Suppressor macrophage treated with lipopolysaccharide for 4 hours (primary cell): ENCODE measurements at places on chromosomes 1 and 21.

GRCh38 chr21:36501589-36501892, 21.6 kb upstream of the CLDN14 start:
- no peak for DNase-seq

DNA sequence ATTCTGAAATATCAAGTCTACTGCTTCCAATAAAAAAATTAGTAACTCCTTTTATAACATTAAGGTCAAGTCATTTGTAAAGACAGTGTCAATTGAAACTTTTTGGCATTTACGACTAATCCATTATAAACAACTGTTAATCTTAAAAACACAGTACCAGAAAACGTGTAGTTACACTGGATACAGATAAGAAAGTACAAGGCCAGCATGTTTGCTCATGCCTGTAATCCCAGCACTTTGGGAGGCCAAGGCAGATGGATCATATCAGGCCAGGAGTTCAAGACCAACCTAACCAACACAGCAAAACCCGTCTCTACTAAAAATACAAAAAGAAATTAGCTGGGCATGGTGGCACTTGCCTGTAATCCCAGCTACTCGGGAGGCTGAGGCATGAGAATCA, 29.4 kb downstream of the DENND1B start:
- DNase-seq = no peak

DNA sequence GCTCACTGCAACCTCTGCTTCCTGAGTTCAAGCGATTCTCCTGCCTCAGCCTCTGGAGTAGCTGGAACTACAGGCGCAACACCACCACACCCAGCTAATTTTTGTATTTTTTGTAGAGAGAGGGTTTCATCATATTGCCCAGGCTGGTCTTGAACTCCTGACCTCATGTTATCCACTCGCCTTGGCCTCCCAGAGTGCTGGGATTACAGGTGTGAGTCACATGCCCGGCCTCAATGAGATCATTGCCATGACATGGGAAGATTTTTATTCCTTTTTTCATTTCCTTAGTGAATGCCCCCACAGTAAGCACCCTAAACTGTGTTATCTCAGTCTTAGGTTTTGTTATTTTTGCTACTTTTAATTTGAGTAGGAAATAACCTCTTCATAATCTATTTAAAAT, 977.9 kb downstream of the BRINP3 start:
- no peak for DNase-seq

DNA sequence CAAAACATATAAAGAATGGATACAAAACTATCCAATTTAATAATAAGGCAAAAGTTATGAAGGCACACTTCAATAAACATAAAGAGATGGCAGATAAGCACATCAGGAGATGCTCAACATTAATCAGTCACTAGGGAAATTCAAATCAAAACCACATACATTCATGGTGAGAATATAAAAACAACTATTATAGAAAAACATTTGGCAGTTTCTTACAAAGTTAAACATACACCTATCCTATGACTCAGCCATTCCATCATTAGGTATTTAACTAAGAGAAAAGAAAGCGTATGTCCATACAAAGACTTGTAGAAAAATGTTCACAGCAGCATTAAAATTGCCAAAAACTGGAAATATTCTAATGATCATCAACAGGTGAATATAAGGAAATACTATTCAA, 44.3 kb downstream of the KIFAP3 start:
- no peak for DNase-seq

DNA sequence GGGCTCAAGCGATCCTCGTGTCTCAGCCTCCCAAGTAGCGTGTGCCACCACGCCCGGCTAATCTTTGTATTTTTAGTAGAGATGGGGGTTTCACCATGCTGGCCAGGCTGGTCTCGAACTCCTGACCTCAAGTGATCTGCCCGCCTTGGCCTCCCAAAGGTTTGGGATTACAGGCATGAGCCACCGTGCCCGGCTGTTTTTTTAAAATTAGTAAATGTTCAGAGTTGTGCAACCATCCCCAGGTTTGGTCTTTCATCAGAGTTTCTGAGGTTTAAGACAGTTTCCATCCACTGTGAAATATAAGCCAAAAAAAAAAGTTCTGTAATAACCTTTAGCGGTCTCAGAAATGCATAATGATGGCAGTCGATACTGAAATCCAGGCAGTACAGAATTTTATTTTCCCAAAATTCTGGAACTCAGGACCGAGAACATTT, 550 bp upstream of the SYT11 start:
- DNase-seq = peak; percentile 62

- no peak for DNase-seq
These were observed 10.5 kb upstream of the SRP9 start for GRCh38 chr1:225766967-225767633.

DNA sequence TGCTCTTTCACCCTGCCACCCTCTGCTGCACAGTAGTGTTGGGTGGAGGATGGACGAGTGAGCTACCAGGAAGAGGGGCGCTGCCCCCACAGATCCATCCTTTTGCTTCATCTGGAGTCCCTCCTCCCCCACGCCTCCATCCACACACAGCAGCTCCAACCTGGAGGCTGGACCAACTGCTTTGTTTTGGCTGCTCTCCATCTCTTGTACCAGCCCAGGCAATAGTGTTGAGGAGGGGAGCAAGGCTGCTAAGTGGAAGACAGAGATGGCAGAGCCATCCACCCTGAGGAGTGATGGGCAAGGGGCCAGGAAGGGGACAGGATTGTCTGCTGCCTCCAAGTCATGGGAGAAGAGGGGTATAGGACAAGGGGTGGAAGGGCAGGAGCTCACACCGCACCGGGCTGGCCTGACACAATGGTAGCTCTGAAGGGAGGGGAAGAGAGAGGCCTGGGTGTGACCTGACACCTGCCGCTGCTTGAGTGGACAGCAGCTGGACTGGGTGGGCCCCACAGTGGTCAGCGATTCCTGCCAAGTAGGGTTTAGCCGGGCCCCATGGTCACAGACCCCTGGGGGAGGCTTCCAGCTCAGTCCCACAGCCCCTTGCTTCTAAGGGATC, 8.5 kb downstream of the CHRNB2 start:
- DNase-seq = no peak

DNA sequence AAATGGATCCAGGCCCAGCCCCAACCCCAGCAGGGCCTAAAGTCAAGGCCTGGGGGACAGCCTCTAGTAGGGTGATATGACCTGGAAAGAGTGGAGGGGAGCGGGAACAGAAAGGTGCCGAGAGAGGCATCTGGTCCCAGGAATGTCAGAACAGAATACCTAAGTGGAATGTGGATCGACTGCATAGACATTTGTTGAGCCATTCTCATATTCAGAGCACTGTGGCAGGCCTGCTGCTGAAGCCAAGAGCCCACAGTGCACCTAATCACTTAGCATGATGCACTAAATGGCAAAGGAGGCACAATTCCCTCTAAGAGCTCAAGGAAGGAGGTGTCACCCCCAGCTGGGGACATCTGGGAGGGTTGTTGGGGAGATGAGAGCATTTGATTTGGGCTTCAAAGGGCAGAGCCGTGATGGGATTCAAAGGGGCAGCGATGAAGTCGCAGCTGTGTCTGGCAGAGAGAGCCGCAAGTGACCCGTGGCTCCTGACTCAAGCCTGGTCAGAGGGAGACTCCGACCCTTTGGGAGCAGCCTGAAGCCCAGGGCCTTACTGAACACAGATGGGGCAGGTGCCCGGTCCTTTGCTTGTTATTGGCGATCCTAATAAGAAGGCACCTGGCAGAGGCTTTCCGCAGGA, 8.6 kb upstream of the PKP1 start:
- DNase-seq = no peak

DNA sequence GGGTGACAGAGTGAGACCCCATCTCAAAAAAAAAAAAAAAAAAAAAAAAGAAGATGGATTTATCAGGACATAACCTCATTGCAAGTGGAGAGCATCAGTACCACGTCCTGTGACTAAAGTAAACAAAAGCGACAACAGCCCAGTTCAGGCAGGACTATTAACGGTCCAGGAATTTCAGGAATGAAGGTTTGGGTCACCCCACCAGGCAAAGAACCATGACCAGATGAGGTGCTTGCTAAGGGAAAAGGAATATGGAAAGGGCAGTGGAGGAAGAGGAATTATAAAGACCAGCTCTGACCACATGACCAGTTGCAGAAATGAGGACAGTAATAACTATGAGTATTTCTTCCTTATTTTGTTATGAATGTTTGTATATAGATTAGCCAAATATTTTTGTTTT, 35.4 kb upstream of the EIF4G3 start:
- DNase-seq = no peak

DNA sequence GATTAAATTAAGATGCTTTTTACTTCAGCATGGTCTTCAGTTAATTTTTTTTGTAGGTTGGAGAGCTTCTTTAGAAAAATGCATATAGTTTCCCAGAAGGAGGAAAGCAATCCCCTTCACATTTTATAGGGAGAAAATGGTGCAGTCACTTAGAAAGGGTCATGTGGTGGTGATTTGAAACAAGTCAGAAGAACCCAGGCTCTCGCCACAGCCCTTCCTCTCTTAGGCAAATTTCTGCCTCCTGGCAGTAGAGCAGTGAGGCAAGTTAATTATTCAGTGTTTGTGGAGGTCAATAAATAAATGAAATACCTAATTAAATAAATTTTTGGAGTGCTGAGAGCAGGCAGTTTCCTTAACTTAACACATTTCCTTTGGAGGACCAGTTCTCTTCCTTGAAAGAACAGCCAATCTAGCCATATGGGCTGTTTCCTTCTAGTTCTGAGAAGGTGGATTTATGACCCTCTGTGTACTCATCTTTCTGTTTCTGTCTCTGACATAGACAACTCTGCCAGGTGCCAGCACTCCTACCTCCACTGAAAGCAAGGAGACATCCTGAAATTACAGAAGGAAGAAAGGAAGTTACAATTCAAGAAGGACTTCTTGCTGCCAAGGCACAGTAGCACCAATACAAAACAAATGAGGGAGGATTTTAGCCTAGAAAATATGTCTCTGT, 19.0 kb upstream of the POGZ start:
- no peak for DNase-seq

GRCh38 chr1:119943216-119943615, 46.9 kb upstream of the ADAM30 start:
- DNase-seq = no peak
